NCI-H446 (cell line): ENCODE measurements at places on chromosomes 11 and 22.

DNA sequence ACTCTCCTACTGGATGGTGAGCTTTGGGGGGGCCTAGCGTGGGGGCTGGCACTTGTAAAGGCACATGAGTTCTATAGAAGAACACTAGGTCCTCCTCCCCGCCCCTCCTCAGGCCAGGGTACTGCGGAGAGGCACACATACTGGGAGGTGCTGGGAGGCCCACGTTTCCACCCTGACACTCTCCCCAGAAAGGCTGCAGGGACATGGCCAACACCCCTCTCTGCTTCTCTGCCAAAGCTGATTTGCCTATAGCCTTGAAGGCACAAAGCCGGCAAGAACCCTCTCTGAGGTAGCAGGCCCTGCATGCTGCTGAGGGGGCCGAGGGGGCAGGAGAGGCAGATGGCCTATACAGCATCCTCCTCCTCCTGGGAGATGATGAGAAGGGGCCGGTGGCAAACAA lies 112.8 kb downstream of the BUD13 start:
- no peak for DNase-seq

GRCh38 chr11:78801161-78801884 lies 226.7 kb upstream of the NARS2 start:
- DNase-seq = no peak

GRCh38 chr11:1292644-1293618 lies 16.5 kb downstream of the TOLLIP start:
- DNase-seq = no peak

DNA sequence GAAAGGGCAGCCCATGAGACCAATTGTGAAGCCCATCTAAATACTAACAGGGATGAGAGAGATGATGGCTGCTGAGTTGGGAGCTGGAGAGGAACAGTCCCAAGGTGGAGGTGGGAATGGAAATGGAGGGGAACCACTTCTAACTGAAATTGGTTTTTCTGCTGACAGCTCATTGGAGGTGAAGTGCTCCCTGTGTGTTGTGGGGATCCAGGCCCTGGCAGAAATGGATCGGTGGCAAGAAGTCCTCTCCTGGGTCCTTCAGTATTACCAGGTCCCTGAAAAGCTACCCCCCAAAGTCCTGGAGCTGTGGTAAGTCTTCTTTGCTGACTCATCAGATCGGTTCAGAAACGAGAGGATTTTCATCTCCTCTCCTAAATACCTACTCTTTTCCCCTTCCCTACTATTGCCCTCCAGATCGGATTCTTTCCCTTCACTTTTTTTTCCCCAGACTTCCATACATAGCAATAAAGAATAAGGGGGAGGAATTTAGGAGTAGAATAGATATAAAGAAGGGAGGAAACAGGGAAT lies 2.0 kb downstream of the PEX26 start:
- no peak for DNase-seq

- DNase-seq = no peak
Observed at GRCh38 chr11:127464325-127464724, 463.8 kb upstream of the KIRREL3 start.

DNA sequence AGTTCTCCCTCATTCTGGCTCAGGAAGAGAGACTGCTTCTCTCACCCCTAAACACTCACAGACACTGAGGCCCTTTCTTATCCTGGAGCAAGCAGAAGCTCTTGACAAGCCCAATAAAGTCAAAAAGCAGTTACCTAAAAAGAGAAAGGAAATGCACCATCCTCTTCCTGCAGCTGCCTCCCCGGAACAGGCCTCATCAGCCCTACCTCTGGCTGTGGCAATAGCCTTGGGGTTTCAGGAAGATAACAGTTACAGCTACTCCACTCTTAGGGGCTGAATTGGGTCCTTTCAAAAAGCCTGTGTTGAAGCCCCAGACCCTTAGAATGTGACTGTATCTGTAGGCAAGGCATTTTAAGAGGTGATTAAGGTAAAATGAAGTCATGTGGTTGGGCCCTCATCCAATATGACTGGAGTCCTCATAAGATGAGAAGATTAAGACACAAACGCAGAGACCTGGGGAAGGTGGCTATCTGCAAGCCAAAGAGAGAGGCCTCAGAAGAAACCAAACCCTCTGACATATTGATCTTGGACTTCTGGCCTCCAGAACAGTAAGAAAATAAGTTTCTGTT lies 3.5 kb upstream of the LGALS12 start:
- no peak for DNase-seq

- no peak for DNase-seq
Observed at GRCh38 chr11:3840004-3840869, 522 bp downstream of the RHOG start.
